BJ (cell line): ENCODE measurements at places on chromosomes 5 and 9. TPM values are rescaled to one million over a fixed set of nuclear protein-coding genes. Genes with fewer than 3 reads are reported as not detected.

The FAM153A gene
- not detected in 2 replicates for polyA plus RNA-seq

GRCh38 chr9:34252016-34252415, 73.2 kb downstream of the UBAP1 start:
- DNase-seq: no peak

GRCh38 chr9:125183054-125183453, 6.5 kb downstream of the PPP6C start:
- DNase-seq: no peak

The FUBP3 gene
- polyA plus RNA-seq: 28.7 and 38.8 TPM in 2 replicates

The ARHGEF28 gene
- 2.8 and 4.6 TPM in 2 replicates for polyA plus RNA-seq

DNA sequence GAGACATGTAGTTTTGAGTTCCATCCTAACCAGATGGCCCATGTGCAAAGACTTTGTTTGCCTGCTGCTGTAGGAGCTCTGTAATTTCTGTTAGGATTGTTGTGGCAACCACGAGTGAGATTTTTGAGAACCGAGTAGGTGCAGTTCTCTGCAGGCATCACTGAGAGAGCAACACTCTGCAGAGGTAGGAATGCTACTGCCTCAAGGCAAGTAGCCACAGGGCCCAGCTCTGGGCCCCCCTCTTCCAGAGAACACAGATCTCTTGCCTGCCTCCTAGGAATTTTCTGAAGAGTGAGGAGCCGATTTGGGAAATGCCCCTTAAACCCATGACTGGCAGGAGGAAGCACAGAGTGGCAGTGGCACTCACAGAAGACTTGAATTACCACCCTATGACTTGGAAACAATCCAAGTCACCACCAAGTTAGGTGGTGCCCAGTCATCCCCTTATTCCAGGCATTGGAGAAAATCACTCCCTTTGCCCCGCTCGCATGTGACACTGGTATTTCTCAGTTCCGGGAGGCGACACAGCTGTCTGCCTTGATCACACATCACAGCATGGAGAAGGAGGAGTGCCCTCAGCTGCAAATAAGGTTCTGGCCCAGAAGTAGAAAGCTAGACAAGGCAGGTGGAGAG, 52.5 kb upstream of the SLC2A8 start:
- DNase-seq: no peak

DNA sequence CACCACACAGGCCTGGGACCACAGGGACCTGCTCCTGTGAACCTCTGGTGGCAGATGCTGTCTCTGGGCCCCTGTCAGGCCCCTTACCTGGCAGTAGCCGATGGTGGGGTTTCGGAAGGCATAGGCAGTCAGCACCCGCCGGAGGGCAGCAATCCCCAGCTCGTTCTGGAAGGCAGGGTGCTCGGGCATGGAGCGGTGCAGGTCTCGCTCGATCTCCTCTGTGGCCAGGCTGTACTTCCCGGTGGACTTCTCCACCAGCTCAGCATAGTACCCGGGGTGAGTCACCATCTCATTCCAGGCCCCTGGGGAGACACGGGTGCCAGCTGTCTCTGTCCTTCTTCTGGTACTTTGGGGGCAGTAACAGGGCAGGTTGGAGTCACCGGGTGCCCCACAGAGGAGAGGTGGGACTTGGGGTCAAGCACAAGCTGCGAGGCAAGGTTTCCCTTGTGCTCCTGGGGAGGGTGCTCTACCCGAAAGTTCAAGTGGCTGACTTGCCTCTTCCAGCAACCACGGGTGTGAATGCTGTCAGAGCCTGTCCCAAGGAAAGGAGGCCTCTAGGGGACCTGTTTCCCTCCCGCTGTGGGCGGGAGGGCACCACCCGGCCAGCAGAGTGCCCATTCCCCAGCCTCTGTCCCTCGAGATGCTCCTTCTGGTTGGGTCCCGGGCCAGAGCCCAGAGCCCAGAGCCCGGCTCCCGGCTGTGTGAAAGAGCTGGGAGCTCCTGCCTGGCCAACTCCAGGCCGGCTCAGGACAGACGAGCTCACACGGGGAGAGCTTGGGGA, 19.8 kb upstream of the MRNIP start:
- DNase-seq: no peak

DNA sequence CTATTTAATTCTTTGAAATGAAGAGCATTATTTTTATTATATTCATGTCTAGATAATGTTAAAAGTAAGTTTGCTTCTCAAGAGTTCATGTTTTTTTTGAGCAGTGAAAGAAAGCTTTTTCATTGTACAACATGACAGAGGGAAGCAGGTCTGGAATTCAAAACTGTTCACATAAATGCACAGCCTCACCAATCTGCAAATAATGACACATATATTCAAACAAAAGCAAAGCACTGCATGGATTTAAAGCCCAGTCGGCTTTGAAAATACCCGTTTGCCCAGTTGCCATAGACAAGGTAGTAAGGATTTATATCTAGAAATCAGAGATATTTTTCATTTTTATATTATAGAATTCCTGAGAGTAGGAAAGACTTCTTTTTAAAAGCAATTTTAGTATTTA, 201.8 kb downstream of the CD180 start:
- no peak for DNase-seq

DNA sequence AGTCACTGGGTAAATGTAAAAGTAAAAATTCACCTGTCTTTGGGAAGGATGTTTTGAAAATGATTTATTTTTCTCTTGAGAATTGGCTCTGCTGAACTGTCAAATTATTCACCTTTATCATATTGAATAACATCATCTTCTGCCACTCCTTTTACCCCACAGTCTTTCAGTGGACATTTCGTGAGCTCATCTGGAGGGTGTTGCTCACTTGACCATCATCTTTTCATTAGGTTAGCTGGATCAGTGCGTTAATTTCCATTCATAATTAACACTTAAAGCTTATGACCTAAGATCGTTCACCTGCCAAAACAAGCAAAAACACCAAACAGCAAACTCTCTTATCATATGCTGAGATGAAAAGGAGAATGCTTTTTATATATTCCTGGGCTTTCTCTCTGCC, 53.4 kb upstream of the TNFAIP8 start:
- DNase-seq: no peak

DNA sequence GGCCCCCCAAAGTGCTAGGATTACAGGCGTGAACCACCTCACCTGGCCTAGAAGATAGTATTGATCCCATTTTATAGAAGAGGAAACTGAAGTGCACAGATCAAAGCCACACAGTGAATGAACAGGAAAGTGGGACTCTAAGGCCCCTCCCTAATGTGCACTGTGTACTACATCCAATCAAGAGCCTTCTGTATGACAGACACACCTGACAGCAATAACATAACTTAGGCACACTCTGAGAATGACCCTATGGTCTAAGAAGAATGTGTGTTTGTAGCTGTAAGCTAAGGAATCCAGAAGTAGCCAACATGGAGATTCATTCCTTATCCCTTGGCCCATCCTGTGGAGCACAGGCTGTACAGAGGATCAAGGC, 271.2 kb downstream of the SMARCA2 start:
- no peak for DNase-seq

DNA sequence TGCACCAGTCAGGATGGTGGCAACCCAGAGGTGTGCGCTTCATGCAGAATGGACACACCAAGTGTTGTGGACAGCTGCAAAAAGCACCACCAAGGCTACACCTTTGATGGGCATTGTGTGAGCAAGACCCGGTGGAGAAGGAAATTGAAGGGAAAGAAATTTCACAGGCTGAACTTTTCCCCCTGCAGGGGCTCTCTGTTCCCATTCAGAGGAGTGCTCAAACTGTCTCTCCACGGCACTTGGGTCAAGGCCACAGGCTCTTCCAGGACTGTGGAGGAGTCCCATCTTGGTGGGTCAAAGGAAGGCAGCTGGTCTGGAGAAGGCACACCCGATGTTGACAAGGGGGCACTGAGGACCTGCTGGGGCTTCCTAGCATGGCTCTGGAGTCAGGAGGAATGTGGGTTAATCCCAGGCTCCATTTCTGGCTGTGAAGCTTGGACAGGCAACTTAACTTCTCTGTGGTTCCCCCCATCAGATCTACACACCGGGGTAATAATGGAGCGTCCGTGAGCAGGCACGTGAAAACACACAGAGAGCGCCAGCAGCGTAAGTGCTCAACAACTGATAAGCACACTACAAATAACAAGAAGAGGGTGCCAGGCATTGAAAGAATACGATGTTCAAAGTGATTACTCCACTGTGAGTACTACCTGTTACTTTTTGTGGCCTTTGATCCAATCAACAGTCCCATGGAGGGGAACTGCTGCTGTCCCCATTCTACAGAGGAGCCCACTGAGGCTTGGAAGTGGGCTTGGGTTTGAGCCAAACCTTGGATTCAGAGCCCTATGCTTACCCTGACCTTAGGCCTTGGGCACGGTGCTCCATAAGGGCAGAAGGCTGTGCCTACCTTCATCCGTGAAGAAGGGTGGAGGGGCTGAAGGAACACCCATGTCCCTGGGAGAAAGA, 34.2 kb upstream of the TIFAB start:
- DNase-seq: no peak

GRCh38 chr5:104661256-104661655, 1098.7 kb upstream of the NUDT12 start:
- DNase-seq: no peak

DNA sequence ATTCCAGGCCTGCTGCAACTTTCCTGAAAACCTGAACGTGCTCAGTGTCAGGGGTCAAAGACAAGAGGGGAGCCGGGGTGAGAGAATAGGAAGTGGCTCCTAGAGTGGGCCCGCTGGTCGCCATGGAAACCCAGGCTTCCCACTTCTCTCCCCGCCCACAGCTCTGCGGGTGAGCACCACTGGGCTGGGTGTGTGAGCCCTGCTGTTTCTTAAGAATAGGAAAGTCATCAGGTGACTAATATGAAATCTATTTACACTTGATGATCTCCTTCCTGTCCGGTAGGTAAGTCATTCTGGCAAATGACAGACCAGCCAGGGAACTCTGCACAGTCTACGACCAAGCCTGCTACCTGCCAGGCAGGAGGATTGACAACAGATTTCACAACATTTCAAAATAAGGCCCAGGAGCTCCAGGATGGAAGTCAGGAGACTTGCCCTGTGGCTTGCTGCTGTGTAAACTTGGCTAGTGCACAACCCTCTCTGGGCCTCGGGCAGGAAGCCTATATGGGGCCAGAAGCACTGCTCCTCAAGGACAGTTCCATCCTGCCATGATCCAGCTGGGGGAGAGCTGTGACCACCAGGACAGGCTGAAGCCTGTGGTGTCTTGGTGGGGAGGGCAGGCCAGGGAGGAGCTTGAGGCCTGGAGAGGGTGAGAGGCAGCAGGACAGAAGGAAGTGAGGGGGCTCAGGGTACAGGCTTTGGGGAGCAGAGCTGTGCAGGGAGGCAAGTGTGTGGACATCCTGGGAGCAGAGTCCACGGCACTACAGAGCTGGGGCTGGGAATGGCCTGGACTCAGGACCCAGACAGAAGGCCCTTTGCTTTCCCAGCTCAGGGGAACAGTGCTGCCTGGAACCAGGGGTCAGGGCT, 60.6 kb downstream of the SHB start:
- peak; percentile 74 for DNase-seq

GRCh38 chr9:134196911-134197310, 32.5 kb upstream of the RNU6ATAC start:
- DNase-seq: no peak

The POLR3G gene
- 0.87 and 2.2 TPM in 2 replicates for polyA plus RNA-seq

DNA sequence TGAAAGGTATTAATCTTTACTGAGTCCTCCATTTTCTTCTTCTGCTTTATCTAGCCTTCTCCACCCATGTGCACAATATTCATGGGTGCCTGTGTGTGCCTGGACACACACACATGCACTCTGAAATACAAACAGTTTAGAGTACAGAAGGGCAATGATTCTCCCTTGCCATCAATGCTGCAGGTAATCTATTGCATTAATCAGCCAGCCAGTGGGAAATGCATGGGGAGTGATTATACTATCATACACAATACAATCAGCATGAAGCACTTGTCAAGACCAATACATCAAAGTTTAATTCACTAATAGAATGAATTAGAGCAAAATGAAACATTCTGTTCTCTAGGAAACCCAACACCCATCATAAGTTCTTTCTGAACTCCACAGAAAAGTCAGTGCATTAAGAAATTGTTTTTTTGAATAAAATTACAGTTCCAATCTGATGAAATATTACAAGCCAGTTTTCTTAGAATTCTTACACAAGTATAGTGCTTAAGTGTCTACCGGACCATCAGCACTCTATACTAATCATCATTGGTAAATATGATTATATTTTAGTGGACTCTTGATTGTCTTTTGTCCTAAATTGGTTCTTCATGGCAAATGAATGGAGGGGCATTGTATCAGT, 172.2 kb downstream of the ZSWIM6 start:
- no peak for DNase-seq

DNA sequence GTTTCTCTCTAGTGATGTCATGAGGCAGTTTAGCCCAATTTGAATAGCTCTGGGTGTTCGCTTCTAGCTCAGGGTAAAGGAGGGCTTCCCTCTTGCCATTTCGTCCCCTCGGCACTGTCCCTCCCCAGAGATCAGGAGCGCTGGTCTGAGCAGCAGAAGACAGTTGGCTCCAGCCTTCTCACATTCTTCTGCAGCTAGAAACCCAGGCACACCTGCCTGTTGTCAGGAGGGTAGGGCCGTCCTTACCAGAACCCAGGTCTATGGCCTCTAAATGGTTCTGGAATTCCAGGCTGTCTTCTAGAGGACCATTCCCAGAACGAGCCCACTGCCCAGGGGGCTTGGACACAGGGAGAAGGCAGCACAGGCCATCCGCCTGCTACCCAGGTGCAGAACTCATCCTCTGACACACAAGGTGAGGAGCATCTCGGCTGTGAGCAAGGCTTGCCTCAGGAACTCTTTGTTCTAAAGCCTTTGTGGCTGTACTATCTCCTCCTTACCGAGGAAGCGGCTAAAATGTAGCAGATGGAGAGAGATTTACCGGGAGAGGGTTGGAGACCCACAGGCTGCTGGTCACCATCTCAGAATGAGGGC, 255.6 kb upstream of the IRX2 start:
- no peak for DNase-seq

GRCh38 chr5:95984287-95984938, 22.8 kb upstream of the ELL2 start:
- DNase-seq: no peak

DNA sequence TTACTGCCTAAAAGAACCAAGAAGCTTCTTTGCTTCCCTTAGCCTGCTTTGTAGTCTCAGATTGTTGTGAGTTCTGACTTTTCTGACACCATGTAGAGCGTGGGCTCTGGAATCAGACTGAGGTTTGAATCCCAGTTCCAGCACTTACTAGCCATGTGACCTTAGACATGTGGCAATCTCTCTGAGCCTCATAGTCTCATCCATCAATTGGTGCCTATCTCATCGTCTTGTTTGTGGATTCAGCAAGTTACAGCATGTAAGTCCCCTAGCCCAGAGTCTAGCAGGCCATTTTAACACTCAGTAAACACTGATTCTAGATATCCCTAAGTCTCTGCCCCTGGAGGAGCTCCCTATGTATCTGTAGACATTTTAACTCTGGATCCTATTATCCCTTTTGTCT, 94.7 kb downstream of the ANGPTL2 start:
- DNase-seq: no peak

GRCh38 chr9:6780690-6781089, 22.9 kb downstream of the KDM4C start:
- DNase-seq: no peak

DNA sequence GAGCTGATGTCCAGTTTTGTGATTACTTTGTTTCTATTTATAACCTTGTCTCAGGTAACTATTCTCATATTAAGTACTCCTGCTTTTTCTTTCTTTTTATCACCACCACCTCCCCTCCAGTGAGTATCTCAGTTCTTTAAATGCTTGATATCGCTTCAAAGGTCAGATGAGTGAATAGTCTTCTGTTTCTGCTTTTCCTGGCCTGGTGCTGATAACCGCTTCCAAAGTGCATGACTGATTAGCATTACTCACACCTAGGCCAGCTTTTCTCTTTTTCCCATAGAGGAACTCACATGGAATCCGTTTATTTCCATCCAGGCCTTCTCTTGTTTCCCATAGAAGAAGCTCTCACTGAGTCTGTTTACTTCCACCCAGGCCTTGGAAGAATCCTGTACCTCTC, 3.2 kb downstream of the SLC36A1 start:
- no peak for DNase-seq

- no peak for DNase-seq
Measured at GRCh38 chr9:16138561-16139491, 586.0 kb downstream of the CCDC171 start.
